ENCODE measurements at places on chromosomes 7 and 10.

- no peak for DNase-seq
These were observed 560.3 kb downstream of the ATRNL1 start for GRCh38 chr10:115653473-115653872.

DNA sequence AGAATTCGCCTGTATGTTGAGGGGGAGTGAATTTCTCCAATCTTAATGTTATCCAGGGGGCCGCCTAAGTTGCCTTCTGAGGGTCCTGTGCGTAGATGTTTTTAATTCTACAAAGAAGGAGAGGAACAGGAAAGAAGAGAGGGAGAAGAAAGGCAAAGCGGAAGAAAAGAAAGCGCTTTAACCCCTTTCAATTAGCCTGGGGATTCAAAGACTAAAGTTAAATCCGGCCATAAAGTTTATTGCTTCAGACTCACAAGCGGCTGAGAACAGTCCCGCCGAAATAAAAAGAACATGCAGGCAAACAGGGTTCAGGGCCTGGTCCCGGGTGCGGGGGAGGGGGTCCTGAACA is 4.5 kb downstream of the HOXA5 start:
- no peak for DNase-seq

DNA sequence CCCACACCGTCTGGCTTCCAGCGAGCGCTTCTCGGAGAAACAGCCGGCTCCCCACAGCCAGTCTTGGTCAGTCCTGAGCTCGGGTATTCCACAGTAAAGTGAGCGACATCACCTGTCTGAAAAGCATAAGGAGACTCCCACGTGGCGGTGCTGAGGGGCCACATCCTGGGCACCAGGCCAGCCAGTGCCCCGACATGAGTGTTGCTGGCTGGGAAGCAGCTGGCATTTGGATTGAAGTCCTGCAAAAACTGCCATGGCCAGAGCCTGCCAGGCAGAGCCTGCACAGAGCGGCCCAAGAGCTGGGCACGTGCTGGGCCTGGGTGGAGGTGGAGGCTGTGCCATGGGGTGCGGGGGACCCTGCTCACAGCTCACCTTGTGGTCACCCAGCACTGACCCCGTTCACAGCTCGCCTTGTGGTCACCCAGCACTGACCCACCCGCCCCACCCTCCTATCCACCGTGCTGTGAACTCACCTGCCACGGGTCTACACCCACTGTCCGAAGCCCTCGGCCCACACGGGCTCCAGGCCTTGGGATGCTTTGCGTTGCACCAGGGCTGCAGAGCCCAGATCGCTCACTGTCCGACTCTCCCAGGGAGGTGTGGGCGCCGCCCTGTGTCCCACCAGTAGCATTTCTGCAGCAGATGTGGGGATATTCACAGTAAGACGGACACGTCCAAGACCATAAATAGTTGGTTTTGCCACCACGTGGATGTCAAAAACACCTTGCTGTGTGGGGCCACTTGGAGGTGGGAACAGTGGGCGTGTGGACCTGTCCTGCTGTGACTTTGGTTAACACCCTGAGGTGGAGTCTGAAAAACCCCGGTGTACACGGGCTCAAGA is 48.8 kb downstream of the PITRM1 start:
- DNase-seq = no peak

GRCh38 chr10:36448760-36449691 is 676.4 kb upstream of the ANKRD30A start:
- no peak for DNase-seq

GRCh38 chr7:131835141-131835540 is 278.7 kb upstream of the PODXL start:
- no peak for DNase-seq

DNA sequence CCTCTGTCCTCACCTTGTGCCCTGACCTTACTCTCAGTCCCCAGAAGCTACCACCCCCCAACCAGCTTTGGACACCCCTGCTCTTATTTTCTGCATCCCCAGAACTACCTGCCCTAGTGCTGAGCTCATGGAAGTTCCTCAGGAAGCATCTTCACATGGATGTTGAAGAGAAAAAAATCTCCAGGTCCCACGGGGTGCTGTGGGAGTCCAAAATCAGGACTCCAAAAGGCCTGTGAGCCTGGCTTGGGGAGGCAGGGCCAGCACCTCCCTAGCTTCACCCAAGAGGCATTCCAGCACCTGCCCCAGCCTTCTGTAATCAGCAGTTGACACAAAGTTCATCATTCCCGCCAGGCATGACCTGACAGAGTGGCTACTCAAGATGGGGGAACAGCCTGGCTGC is 20.7 kb upstream of the GDF10 start:
- no peak for DNase-seq

DNA sequence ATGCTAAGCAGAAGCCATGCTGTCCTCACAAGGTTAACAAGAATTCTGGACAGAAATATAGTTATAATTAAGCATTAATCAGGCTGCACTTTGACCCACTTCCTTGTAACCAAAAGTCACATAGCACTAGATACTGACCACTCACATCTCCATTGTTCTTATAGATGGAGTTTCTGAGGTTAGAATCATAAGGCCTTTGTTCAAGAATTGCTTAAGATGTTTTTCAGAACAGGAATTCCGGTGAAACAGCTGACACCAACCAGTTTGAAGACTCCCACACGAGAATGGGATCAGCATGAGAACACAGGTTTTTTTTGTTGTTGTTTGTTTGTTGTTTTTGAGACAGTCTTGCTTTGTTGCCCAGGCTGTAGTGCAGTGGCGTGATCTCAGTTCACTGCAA is 488.3 kb upstream of the NRP1 start:
- DNase-seq = no peak

- DNase-seq = no peak
These were observed 930 bp downstream of the KNDC1 start for GRCh38 chr10:133160826-133161471.

DNA sequence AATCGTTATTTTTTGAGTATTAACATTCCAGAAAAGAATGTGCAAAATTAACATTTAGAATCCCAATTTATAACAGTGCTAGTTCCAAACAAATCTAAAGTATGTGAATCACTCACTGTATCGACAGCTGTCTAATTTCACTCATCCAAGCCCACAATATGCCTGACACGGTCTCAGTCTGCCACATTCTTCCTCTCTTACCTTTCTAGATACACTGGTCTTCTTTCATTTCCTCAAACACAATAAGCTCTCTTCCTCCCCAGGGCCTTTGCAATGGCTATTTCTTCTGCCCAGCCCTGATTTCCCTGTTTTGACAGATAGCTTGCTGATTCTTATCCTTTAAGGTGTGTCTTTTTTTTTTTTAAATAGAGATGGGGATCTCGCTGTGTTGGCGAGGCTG is 48.8 kb downstream of the UBE2H start:
- DNase-seq = no peak

- peak; percentile 78 for DNase-seq
These were observed at the start of gene COMTD1 for GRCh38 chr10:75235375-75236177. Gene COMTD1 (minus strand): TSS chr10:75235957. CDS start chr10:75235928, 29 bp downstream.

DNA sequence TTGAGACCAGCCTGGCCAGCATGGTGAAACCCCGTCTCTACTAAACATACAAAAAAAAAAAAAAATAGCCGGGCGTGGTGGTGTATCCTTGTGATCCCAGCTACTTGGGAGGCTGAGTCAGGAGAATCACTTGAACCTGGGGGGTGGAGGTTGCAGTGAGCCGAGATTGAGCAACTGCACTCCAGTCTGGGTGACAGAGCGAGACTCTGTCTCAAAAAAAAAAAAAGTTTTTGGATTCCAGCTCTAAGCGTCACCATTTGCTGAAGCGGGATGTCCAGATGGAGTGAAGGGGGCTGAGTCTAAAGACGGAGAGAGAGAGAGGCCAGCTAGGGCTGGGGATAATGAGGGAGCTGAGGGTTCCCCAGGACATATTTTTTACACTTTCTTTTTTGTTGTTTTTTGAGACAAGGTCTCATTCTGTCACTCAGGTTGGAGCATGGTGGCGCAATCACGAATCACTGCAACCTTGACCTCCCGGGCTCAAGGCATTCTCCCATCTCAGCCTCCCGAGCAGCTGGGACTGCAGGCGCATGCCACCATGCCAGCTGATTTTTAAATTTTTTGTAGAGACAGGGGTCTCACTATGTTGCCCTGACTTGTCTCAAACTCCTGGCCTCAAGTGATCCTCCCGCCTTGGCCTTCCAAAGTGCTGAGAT is 9.4 kb upstream of the HK1 start:
- DNase-seq = no peak

DNA sequence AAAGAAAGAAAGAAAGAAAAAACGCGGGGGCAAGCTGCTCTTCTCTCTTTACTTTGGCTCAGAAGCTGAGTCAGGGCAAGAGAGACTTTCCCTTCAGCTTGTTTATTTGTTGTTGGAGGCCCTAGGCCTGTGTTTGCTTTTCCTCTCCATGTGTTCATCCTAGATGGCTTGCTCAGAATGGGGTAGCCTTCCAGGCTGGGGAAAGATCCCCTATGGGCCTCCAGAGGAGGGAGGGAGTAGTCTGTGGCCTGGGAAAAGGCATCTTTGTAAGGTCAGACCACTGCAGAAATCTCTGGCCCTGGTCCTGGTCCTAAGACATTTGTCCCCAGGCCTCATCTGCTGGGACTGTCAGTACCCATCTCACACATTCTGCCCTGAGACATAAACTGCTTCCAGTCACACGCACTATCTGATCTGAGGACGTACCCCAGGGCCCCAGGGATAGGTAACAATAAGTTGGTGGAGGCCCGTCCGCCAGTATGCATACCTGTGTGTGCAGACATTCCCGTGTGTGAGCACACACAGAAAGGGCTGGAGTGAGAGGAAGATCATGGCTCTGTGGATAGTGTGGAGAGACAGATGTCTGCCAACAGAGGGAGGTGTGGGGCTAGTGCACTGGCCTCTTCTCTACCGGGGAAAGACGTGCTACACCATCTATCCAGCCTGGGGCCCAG is 4.9 kb upstream of the SCD start:
- peak; percentile 67 for DNase-seq

DNA sequence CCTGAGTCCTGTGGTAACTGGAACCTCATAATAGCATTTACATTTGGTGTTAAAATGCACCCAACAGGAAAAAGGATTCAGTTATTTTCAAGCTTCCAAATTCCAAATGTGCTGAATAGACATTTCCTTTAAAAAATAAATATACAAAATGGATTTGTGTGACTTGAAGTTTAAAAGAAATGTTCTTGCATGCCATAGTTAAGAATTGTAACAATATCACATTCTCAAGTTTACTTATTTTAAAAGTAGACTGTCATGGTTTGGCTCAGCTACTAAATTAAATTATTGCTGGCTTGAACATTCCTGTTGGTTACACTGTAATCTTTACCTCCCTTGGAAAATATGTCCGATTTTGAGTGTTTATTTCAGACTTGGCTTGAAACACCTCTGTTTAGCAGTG is 31.5 kb downstream of the BICC1 start:
- DNase-seq = no peak

- no peak for DNase-seq
These were observed 292.5 kb downstream of the CCDC3 start for GRCh38 chr10:12709000-12709401.

DNA sequence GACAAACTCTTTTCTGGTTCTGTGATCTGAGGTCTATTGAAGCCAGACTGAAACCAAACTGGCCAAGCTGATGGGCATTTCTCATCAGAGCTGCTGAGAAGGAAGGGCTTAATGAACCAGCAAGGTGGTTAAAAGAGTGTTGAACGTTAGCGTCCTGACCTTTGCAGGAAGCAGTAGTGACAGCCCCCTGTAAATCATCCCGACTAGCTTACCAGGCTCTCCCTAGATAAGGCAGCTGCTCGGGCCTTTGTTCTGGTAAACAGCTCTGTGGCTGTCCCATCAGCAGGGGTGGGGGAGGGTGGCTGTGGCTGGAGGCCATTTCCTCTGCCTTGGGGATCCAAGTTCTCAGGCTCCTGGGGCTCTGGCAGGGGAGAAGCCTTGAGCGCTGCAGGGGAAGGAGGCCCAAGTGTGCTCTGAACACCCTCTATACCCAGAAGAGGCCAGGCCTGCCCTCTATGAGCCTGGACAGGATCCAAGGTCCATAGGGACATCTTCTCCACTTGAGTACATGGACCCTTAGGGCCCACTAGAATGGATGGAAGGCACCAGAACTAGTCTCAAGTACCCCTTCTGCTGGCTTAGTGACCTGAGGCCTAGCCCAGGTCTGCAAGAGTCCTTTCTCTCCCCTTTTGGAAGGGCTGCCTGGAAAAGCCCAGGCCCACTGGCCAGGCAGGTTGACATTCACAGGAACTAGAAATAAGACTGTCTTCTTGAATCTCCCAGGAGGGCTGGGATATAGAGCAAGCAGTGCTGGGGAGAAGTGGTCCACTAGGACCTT is 134.6 kb downstream of the ARHGAP22 start:
- DNase-seq = no peak

GRCh38 chr10:4013651-4014121 is 228.7 kb upstream of the KLF6 start:
- no peak for DNase-seq

- no peak for DNase-seq
These were observed 277.8 kb upstream of the NEBL start for GRCh38 chr10:21174715-21175495.

DNA sequence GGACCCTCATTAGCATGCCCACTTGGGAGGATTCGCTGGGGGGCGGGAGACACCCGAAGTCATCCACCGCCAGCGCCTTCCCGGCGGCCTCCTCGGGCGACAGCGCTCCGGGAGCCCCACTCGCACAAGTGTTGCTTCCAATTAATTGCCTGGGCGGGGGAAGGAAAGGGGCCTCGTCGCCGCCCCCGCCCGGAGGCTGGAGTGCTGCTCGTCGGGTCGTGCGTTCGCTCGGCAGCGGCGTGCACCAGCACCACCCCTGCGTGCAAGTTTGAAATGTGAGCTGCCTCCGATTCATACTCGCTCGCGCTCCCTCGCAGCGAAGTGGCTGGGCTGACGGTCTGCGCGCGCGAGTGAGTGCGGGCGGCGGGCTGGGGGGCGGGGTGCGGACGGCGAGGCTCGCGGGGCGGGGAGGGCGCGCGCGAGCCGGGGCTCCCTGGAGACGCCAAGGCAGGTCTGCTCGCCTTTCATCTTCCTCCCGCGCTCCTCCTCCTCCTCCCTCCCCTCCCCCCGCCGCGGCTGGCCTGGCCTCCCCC is 104.6 kb upstream of the PPIF start:
- DNase-seq = peak; percentile 64

DNA sequence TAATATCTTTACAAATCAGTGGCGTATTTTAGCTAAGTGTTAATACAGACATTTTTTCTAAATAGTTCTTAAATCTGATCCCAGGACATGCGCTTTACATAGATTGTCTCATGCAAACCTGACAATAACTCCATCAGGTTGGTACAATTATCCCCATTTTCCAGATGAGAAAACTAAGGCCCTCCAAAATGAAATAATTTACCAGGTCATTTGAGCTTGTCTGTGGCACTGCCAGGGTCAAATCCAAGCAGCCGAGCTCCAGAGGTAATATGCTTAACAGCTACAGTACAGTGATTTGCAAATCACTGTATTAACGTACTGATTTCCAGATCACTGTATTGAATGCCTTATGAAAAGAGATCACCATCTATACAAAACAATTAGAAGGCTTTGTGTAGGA is 223.1 kb downstream of the CHCHD3 start:
- no peak for DNase-seq

Data from D721Med (cell line).